Activated naive CD4-positive, alpha-beta T cell treated with anti-CD3 and anti-CD28 coated beads, Interleukin-2, amount 50 U/mL, for 16 hours (primary cell): ENCODE measurements at places on chromosomes 1 and 21.

DNA sequence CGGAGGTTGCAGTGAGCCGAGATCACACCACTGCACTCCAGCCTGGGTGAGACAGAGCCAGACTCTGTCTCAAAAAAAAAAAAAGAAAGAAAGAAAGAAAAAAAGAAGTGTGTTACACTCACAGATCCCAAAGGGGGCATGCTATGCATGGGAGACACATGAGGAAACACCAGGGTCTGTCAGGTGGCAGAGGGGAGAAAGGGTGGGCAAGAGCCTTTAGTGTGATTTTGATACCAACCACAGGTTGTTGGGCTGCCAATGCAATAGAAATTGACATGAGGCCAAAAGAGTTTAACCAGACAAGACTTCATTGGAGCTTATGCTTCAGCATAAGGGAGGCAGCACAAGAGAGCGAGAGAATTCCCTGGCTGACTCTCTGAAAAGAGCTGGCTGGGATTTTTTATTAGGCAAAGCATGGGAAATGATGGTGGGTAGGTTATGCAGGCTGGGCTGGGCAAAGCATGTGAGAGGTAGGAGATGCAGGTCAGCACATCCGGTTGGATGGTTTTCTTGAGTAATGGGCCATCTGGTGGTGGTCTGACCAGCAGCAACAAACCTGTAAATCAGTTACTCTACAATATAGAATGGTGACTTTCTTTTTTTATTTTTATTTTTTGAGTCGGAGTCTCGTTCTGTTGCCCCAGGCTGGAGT lies 11.7 kb upstream of the EXTL1 start:
- DNase-seq: no peak

DNA sequence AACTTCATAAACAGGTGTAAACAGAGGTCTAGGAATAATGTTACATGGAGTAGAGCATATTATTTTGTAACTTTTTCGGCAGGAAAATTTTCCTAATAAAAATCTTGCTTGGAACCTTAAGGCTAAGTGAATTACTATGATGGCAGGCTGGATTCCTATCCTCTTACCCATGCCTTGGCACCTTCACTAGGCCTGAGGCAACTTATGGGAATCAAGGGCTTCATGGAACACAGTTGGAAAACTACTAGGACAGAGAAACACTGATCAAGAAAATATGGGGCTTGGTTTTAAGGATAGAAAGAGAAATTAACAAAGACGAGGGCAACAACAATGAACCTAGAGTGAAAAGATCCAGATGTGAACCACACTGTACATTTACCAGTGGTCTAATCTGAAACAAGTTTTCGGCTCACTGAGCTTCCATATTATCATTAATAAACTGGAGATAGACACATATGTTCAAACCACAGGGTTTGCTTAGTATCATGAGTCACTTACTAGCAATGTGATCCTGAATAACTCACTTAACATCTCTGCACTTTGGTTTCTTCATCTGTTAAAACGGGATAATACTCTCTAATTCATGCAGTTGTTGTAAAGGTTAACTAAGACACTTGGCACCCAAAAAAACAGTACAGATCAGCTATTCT lies 68.5 kb downstream of the GPATCH2 start:
- no peak for DNase-seq

GRCh38 chr1:184649451-184649888 lies 105.2 kb downstream of the EDEM3 start:
- no peak for DNase-seq

- no peak for DNase-seq
Observed at GRCh38 chr1:218478336-218478735, 133.2 kb downstream of the TGFB2 start.

DNA sequence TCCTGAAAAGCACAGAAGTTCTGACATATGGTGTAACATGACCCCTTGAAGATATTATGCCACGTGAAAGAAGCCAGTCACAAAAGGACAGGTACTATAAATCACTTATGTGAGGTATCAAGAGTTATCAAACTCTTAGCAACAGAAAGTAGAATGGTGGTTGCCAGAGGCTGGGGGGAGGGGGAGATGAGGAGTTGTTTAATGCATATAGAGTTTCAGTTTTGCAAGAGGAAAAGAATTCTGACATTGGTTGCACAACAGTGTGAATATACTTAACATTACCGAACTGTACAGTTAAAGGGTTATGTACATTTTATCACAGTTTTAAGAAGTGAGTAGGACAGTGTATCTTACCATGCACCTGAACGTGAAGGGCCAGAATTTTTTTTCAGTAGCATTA lies 80.0 kb downstream of the USP25 start:
- DNase-seq: no peak

DNA sequence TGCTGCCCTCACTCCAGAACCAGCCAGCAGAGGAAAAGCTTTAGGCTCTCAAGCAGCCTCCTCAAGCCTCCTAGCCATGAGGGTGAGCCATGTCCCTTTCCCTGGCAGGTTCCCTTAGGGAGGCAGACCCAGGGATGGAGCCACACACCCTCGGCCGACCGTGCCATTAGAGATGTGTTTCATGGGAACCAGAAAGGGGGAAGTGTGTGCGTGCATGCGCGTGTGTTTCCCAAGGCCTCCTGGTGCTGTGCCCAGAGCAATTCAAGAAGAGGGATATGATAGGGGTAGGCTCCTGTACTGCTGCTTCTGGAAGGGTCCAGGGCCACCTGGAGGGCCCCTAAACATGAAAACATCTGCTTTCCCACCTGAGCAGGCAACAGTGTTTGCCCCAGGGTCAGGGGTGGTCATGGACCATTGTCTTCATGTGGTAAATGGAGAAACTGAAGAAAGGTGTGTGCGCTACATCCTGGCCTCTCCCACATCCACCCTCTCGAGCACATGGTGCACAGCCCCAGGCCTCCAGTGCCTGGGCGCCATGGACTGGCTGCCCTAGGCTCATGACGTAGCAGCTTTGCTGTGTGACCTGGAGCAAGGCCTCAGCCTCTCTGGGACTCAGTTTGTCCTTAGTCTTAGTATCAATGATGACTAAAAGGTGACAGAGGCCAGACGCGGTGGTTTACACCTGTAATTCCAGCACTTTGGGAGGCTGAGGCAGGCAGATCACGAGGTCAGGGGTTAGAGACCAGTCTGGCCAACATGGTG lies 48.1 kb downstream of the SYF2 start:
- no peak for DNase-seq

DNA sequence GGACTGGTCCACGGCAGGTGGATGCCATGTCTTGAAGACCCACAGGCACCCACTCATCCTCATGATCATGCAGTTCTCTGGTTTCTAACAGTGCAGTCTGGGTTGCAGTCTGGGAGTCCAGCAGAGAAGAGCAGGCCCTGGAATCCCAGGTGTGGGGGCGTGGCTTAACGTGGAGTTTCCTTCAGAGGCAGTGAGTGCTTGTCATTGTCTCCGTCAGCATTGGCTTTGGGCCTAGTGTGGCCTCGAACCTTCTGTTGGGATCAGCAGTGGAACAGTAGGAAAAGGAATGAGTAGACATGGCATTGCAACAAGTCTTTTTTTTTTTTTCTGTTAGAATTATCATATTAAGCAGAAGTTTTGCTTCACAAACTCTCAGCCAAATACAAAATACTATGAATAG lies 12.8 kb downstream of the LGALS8 start:
- no peak for DNase-seq

DNA sequence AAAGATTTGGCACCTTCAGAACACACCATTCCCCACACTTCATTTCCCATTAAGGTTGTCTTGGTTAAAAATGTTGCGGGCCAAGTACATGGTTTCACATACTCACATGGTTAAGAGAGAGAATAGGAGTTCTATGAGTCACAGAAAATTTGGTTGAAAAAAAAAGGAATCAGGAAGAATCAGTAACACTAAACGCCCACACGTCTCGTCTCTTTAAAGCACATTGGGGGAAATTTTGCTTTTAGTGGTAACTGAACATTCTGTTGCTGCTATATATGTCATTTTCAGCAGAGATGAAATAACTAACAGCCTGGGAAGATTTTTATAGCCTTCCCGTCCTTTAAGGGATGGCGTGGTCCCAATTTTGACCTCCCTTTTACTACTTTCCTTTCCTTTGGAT lies 132.9 kb upstream of the ERG start:
- no peak for DNase-seq

DNA sequence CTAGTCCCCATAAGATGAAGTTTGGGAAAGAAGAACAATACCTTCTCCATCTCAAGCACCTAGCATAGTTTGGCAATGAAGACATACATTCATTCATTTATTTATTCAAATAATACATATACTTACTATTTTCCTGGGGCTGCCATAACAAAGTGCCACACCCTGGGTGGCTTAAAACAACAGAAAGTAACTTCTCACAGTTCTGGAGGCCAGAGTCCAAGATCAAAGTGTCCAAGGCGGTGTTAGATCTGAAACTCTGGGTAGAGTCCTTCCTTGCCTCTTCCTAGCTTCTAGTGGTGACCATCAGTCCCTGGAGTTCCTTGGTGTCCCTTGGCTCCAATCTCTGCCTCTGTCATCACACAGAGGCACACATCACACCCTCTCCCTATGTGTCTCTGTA lies 112.1 kb upstream of the IGSF21 start:
- no peak for DNase-seq

DNA sequence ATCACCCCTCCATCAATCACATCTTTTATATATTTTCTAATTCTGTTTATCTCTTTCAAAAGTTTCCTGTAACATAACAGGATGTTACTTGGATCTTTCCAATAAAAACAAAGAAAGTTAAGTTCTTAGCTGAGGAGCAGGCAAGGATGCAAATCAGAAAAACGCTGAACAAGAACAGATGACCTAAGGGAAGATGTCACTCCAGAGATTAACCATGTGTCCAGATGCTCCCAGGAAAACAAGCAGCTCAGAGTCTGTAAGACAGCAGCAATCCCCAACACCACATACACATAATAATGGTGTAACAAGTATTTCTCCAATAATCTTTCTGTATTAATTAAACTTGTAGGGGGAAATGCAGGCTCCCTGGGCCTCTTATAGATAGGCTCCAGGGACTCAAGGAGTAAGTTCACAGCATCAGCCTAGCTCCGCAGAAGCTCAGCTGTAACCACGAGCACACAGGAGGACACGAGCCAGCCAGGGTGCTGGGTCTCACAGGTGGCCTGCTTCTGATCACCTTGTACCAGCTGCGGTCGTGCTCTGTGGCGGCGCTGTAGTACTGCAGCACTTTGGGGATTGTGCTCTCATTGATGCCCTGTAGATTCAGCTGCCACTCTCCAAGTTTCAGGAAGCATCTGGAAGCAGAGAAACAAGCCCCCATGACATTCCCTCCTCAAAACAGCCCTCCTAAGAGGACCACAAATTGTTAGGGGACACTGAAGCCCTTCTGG lies 33.1 kb upstream of the EXOSC10 start:
- no peak for DNase-seq

GRCh38 chr1:17588048-17588871 lies 48.8 kb downstream of the ARHGEF10L start:
- no peak for DNase-seq

DNA sequence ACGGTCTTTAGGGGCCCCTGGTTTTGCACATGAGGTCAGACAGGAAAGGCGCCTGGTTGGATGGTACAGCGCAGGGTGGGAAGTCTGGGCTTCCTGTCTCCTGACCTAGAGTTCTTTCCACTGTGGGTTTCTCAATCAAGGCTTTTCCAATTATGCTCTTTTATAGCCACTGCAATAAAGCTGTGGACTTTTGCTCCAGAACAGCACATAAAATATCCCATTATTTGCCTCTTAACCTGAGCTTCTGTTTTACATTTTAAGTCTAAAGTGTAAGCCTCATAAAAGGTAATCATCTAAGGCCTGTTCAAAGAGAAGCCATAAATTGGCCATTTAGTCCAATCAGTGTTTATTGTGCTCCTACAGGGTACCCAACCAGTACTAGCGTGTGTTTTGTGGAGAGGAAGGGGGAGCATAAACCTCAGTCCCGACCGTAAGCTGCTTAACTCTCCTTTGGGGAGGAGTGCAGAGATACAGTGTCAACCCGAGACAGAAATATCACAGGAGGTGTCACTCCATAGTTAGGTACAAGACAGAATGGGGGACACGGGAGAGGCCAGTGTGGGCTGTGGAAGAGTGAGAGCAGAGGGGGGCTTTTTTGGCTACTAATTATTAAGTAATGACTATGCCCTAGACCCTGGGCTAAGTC lies 270.0 kb downstream of the TRABD2B start:
- no peak for DNase-seq

GRCh38 chr1:183090391-183091006 lies 67.3 kb downstream of the LAMC1 start:
- DNase-seq: no peak

DNA sequence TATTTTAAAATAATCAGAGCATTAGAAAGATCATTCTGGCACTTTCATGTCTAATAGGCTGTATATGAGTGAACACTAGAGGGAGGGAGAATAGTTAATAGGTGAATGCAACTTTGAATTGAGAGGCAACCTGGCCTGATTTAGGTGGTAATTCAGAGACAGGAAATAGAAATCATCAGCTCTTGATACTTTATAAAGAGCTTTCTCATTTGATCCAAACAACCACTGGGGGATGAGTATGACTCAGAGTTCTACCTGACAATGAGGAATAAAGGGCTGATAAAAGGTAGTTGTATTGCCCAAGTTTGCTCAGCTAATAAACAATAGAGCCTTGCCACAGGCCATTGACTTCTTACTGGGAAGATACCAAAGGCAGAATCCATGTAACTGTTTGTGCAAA lies 5.2 kb upstream of the FAM89A start:
- no peak for DNase-seq

- DNase-seq: peak; percentile 26
Observed at GRCh38 chr1:193539731-193540459, 353.5 kb upstream of the B3GALT2 start.

DNA sequence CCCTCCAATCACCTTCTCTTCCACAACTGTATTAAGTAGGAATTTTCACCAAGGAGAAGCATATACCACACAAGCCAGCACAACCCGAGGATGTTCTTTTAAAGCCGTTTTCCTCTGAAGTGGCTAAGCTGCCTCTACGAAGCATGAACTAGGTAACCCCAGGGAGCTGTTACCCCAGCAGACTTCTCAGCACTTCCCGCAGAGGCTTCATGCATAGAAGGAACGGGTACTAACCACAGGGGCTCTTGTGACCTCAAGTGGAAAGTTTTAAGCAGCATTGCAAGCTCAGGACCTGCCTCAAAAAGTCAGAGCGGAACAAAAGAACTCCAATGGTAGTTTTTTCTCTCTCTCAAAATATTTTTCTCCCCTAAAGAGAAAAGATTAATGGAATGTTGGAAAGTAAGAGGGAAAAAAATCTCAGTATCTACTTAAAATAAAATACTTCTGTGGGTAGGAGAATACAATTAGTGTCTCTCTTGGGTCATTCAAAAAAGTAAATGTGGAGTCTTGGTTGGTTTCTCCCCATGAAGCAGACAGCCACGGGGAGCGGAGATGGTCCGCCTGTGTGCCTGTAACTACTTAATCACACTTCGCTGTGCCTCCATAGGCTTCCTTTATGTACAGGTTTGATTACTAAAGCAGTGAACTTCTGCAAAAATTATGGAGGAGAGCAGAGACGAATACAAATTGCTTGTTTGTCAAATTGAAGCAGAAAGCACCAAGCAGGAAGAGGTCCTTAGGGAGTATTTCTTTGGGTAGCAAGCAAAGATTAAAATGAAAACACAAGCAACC lies 40.9 kb downstream of the STX6 start:
- DNase-seq: no peak

GRCh38 chr1:8338526-8339202 lies 20.8 kb downstream of the SLC45A1 start:
- no peak for DNase-seq

GRCh38 chr1:211490821-211491415 lies 1.0 kb downstream of the RD3 start:
- no peak for DNase-seq
